Hepatocyte (in vitro differentiated cells): ENCODE measurements at places on chromosomes 11 and 22. TPM values are rescaled to one million over a fixed set of nuclear protein-coding genes. Genes with fewer than 3 reads are reported as not detected.

- peak; percentile 86 for DNase-seq
Measured at GRCh38 chr11:27720277-27720830, 20.1 kb upstream of the BDNF start.

Gene SLC22A8
- not detected in 2 replicates for total RNA-seq

Gene CLCF1
- total RNA-seq = 5.5 and 13.2 TPM in 2 replicates

GRCh38 chr11:14636119-14636518 lies 7.5 kb upstream of the PDE3B start:
- DNase-seq = no peak

DNA sequence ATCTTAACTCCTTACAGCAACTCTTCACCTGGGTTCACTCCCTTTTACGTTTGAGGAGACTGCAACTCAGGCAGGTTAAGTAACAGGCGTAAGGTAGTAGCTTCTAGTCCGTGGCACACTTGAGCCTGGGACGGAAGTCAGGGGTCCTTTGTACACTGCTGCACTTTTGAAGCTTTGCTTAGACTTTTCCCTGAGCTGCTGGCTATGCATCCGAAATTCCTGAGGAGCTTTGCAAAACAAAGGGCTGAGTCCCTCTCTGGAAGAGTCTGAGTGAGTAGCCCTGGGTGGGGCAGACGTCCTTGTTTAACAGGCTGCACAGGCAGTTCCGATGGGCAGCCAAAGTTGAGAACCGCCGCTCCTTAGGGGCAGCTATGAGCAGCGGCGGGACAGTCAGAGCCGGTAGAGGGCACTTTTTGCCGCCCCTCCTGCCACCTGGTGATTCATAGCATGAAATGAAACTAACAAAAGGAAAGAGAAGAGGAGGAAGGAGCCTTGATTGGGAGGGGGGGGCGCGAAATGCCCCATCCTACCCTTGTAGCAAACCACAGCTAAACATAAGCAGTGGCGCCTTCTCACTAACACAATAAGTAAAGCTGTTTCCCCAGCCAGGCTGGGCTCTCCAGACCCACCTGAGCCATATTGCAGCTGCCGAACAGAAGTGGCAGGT lies 1.4 kb downstream of the TMEM109 start:
- DNase-seq = peak; percentile 74

Gene CEP126
- 1.6 and 2.2 TPM in 2 replicates for total RNA-seq
